ENCODE measurements at places on chromosomes 2 and 18. TPM values are rescaled to one million over a fixed set of nuclear protein-coding genes. Genes with fewer than 3 reads are reported as not detected.

The DCC gene
- polyA plus RNA-seq, result 2.2 TPM

The C2orf72 gene
- 3.6 TPM for polyA plus RNA-seq

The ERFE gene
- polyA plus RNA-seq, result not detected

The TFPI gene
- 7.4 TPM for polyA plus RNA-seq

The CD226 gene
- polyA plus RNA-seq, result 0.10 TPM

The ARHGAP15 gene
- polyA plus RNA-seq, result 2.6 TPM

The PPP1R1C gene
- polyA plus RNA-seq, result 2.3 TPM

The PRKAG3 gene
- not detected for polyA plus RNA-seq

The CRYGD gene
- polyA plus RNA-seq, result 0.42 TPM

The FSIP2 gene
- 0.18 TPM for polyA plus RNA-seq

The ELOA2 gene
- polyA plus RNA-seq, result not detected

The SGPP2 gene
- 3.2 TPM for polyA plus RNA-seq

The CYP26B1 gene
- 1.1 TPM for polyA plus RNA-seq

The MYO5B gene
- polyA plus RNA-seq, result 0.38 TPM

Measured in Purkinje cell (primary cell).